RPMI7951 (cell line): ENCODE measurements at places on chromosomes 12 and 14. TPM values are rescaled to one million over a fixed set of nuclear protein-coding genes. Genes with fewer than 3 reads are reported as not detected.

DNA sequence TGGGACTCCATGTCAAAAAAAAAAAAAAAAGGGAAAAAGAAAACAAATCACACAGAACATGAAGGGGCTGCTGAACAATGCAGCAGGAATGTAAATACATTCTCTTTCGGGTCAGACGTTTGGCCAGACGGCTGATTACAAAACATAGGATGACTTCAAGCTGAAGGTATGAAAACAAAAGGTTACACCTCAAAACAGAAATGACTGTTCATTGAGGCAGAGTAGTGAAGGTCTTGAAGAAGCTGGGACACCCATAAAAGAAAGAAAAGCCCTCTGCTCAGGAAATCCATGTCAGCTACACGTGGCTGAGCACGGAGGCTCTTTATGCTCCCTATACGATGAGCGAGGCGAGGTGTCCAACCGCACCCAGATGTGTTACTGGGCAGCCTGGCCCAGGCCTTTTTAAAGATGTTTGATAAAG, 37.7 kb downstream of the FGD4 start:
- DNase-seq: peak; percentile 71

GRCh38 chr12:127941332-127941731, 325.6 kb upstream of the TMEM132C start:
- no peak for DNase-seq

DNA sequence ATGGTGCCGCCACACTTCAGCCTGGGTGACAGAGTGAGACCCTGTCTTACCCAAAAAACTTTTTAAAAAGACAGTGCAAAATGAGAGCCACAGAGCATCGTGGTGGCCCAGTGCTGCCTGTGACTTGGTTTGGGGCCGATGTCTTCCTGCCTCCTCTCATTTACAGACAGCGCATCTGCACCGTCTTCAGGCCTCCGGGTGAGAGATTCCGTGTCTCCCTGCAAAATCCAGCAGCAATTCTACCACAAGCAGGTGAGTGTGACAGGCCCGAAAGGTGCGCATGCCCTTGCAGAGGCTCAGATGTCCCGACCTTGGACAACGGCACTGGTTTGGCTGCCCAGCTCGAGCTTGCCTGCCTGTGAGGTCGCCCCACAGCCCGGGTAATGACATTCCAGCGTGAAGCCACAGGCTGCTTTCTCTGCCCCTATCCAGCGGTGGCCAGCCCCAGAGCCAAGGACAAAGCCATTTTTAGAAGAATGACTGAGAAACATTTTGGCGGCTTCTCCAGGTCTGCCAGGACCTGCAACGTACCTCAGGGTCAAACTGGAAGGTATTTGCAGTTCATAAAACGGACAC, 70.3 kb upstream of the RFLNA start:
- no peak for DNase-seq

The PTGER2 gene
- 0.78 and 1.6 TPM in 2 replicates for total RNA-seq

DNA sequence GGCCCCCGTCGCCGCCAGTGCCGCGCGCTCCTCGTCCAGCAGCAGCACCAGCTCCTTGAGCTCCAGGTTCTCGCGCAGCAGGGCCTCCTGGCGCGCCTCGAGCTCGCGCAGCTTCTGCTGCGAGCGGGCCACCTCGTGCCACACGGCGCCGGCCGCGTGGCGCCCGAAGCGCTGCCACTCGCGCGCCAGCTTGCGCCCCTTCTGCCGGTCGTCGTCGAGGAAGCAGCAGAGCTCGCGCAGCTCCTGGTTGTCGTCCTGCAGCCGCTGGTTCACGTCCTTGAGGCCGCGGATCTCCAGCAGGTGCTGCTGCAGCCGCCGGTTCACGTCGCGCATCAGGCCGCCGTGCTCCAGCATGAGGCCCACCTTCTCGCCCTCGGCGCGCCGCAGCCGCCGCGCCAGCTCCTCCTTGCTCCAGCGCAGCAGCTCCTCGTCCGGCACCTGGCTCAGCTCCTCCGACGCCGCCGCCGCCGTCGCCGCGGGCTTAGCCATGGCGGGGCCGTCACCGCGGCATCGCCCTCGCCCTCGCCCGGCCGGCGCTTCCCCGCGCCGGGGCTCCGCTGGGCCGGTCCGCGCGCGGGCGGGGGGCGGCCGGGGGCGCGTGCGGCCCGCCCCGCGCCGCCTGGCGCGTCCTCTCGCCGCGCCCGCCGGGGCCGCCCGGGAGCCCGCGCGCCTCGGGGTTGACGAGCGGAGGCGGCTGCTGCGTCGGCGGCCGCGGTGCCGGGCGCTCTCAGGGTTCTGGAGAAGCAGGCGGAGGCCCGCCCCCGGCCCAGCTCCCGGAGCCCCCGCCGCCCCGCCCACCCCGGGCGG, at the start of gene CCDC85C:
Gene CCDC85C (minus strand): TSS at position 737 of the 807 bp plus-strand sequence. CDS start 248 bp downstream, at position 489.
- DNase-seq: peak; percentile 32
